ENCODE measurements at places on chromosomes 4 and X.

GRCh38 chrX:23504895-23505294 lies 162.4 kb upstream of the PRDX4 start:
- peak; percentile 33 for DNase-seq

GRCh38 chr4:144955104-144955503 lies 142.9 kb downstream of the ANAPC10 start:
- no peak for DNase-seq

DNA sequence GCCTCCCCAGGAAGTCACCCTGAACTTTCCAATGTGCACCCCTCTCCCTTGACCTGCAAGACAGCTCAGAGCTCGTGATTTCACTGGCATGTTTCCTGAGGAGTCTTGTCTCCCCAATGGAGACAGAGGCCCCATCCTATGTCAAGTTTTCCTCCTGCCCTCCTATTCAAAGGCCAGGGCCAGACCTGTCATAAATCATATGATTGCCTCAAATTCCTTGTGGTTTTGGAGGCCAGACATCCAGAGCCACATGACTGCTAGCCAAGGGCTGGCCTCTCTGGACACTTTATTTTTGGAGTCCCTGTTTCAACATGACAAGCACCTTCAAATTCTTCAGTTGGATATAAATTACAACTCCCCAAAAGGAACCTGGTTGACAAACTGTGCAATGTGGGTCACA lies 76.0 kb upstream of the TFDP3 start:
- no peak for DNase-seq

DNA sequence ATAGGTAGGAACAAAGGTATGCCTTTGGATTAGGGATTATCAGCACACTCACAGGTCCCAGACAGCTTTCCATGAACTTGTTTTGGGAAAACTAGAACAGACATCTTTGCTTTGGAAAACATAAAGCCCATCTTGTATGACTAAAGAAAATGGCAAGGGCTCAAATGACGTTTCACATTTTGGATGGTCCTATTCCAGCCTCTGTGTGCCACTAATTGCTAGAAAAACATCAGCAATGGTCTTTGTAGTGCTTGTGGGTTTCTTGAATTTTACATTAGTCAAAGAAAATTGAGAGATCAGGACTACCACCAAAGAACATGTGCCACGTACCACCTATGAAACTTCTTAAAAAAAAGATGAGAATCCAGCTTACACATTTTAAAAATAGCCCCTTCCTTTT lies 111.4 kb downstream of the HDAC8 start:
- no peak for DNase-seq

- DNase-seq = no peak
These were observed 18.5 kb downstream of the SPATA18 start for GRCh38 chr4:52069571-52069970.

- no peak for DNase-seq
These were observed 25.6 kb upstream of the DHRSX start for GRCh38 chrX:2526390-2526789.

DNA sequence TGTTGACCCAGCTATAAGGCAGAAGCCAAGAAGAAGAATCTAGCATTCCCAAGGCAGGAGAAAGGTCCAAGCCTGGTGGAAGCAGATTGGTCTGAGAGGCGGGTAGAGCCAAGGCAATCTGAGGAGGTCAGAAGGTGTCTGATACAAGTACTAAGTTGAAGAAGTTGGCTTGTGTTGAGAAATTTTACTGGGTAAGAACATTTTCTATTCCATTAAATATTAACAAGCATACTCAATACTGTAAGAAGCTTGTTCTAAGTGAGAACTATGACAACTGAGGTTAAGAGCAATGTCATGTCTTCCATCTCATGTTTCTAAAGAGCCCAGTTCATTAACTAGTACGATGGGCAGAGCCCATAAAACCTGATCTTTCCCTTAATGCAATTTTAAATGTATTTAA lies 75.0 kb downstream of the FAM13A start:
- no peak for DNase-seq

- no peak for DNase-seq
These were observed 22.0 kb downstream of the CT47C1 start for GRCh38 chrX:119094819-119095218.

- no peak for DNase-seq
These were observed 37.7 kb upstream of the MTNR1A start for GRCh38 chr4:186592966-186593586.

GRCh38 chr4:186854256-186854655 lies 130.6 kb upstream of the FAT1 start:
- no peak for DNase-seq

DNA sequence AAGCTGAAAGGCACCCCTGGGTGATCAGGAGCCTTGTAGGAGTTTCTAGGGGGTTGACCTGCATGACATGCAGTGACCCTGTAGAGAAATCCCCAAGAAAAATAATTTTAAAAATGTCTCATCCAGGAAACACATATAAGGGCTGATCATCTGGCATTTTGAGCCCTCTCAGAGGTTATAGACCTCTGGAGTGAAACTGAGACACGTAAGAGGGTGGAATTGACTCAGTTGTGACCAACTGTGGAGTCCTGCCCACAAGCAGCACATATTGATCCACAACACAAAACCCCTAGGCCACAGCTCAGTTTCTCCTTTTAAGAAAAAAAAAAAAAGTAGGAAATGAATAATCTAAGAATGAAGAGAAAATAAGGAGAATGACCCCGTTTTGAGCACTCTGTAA lies 32.5 kb upstream of the MTMR8 start:
- no peak for DNase-seq

DNA sequence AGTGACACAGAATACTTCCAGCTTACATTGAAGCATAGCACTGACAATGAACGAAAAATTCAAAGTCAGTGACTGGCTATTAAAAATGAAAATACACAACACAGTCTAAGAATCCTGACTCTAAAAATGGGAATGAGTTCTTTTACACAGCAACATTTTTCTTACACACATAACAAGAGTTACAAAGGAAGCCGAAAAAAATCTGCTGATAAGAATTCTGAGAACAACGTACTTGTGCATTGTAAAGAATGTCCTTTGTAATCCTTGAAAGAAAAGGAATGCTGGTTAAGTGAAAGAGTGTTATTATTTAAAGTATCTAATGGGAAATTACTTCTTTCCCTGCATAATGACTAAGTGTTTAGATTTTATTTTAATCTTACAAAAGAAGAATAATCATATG lies 199.4 kb downstream of the PRDM5 start:
- no peak for DNase-seq

- DNase-seq = no peak
These were observed 3.7 kb downstream of the RS1 start for GRCh38 chrX:18668071-18668835.

- DNase-seq = peak; percentile 41
These were observed 642.4 kb downstream of the TRIML1 start for GRCh38 chr4:188781655-188782054.

GRCh38 chr4:111997785-111998184 lies 147.5 kb upstream of the FAM241A start:
- no peak for DNase-seq

- no peak for DNase-seq
These were observed 12.5 kb upstream of the STS start for GRCh38 chrX:7134981-7135380.

DNA sequence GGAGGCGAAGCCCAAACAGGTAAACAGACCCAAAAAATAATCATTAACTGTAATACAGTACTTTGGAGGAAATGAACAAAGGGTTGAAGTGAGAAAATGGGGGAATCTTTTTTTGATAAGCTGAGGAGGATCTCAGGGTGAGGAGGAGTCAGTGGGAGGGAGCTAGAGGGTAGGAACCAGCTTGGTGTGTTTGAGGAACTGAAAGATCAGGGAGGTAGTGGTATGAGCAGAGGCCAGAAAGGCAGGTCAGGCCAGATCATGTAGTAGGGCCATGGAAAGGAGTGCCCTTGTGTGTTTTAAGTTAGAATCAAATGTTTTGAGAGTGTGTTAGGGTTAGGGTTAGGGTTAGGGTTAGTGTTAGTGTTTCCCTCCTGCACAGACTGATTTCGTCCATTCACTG lies 48.8 kb downstream of the PPP2R2C start:
- no peak for DNase-seq

DNA sequence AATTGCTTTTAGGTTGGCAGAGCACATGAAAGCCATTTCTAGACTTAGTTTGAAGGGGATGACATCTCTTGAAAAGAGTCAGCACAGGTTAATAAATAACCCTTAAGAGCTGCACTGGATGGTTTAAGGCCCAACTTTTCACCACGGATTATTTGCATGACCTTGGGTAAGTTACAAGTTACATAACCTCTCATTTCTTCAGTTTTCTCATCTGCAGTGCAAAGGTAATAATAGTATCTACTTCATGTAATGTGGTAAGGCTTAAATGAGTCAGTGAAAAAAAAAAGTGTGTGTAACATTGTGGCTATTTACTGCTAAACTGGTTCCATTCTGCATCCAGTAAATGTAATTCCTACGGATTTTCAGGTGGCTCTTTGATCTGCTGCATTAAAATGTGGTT lies 715.8 kb downstream of the CCSER1 start:
- no peak for DNase-seq

DNA sequence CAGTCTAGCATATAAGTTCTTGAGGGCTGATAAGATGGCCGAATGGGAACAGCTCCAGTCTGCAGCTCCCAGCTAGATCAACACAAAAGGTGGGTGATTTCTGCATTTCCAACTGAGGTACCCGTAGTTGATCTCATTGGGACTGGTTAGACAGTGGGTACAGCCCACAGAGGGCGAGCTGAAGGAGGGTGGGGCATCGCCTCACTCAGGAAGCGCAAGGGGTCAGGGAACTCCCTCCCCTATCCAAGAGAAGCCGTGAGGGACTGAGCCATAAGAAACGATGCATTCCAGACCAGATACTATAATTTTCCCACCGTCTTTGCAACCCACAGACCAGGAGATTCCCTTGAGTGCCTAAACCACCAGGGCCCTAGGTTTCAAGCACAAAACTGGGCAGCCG lies 109.0 kb downstream of the RPS6KA6 start:
- no peak for DNase-seq

- DNase-seq = no peak
These were observed 75.4 kb downstream of the LIMCH1 start for GRCh38 chr4:41613386-41613785.

DNA sequence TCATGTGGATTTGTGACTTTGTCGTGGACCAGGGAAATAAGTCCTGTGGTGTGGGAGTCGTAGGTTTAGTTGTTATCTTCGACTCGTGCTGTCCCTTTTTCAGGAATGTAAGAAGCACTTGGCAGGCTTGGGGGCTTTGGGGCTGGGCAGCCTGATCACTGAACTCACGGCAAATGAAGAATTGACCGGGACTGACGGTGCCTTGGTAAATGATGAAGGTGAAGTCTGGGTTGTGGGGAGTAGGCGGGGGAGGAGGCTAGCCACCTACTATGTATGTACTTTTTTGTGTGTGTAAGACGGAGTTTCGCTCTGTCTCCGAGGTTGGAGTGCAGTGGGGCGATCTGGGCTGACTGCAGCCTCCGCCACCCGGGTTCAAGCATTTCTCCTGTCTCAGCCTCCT lies 1.2 kb downstream of the TAF1 start:
- peak; percentile 13 for DNase-seq

- DNase-seq = no peak
These were observed 190.6 kb upstream of the RBPJ start for GRCh38 chr4:26130173-26130572.

GRCh38 chr4:182208526-182209050 lies 34.6 kb upstream of the TENM3 start:
- no peak for DNase-seq
